ENCODE measurements at places on chromosomes 5 and 9.
A peak's percentile ranks its signal among the peaks of the same experiment; 100 is the strongest.

GRCh38 chr5:154273028-154273617 is 82.6 kb downstream of the GALNT10 start:
- no peak for DNase-seq

GRCh38 chr5:125138266-125138665 is 391.8 kb upstream of the ZNF608 start:
- DNase-seq, result no peak

GRCh38 chr9:106964329-106964728 is 101.4 kb downstream of the ZNF462 start:
- no peak for DNase-seq

GRCh38 chr9:130659699-130660248 is 4.6 kb upstream of the PRDM12 start:
- DNase-seq, result no peak

DNA sequence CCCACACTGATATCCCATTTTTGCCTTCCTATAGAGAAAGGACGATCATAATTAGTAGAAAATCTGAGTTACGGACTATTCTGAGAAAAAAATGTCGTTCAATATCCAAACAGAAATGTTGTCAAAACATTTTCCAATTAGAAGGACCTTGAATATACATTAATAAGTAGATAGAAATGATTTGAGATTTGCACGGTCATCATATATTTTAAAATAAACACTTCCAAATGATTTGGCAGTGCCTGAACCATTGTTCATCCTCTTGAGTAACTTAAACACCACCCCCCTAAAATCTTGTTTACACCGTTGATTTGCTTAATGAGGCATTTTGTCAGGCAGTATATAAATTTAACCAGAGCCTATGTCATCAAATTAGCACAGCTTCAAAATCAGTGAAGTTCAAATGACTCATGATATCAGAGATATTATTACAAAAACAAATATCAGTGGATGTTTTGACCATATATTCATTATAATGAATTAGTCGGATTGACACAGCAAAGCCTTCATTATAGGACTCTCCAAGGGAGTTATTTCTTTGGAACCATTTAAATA is 105.0 kb downstream of the ACTL7B start:
- no peak for DNase-seq

GRCh38 chr9:94867842-94868312 is 141.4 kb downstream of the AOPEP start:
- DNase-seq, result peak; percentile 87

GRCh38 chr5:73759771-73760170 is 133.8 kb downstream of the ARHGEF28 start:
- no peak for DNase-seq

DNA sequence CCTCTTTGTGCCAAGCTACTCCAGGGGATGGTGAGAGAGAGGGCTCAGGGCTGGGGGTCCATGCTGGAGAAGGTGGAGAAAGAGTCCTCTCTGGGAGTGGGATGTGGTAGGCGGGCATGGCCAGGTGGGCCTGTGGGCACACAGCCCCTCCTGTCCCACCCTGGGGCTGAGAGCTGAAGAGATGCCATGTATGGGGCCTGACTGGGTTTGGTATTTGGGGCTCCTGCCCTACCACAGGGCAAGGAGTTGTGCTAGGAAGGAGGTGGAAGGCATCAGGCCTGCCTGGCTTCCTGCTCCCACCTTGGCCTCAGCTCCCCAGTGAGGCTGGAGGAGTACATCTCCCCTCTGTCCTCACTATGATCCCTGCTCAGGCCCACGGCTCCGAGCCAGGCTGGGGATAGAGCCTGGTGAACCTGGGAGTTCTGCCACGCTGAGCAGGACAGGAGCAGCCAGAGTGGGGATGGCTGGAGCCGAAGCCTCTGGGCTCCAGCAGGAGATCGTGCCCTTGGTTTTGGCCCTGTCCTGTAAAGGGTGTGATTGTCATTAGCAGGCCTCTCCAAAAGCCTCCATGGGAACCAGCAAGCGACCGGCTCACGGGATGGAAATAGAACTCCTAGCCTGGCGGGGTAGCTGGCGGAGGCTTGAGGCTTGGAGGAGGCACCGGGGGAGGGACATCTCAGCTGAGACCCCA is 75.5 kb downstream of the CACNA1B start:
- no peak for DNase-seq
